Esophagus muscularis mucosa (tissue), 4 donors: ENCODE measurements at places on chromosomes 13 and 19. TPM values are rescaled to one million over a fixed set of nuclear protein-coding genes. Genes with fewer than 3 reads are reported as not detected.

The ADGRE2 gene
- 0.65 TPM for total RNA-seq

DNA sequence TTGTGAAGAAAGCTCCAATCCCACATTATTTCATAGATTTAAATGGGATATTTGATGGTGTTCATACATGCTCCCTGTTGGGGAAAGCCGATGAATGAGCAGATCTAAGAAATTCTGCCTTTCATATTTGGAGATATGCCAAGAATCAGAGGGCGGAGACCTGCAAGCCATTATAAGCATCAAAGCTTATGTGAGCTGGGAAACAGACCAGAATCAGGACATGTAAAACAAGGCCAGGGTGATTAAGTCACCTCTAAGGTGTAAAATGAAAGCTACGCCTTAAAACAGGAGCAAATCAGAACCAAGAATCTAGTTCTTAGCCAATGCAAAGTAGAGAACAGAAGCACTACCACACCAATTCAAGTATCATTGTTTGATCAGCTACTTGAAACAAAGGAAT, 392.4 kb downstream of the DCT start:
- DNase-seq, result no peak
- no peak overlapping the region for H3K27ac ChIP-seq
- no peaks in the 10 kb centered on the region for H3K36me3 ChIP-seq
- H3K4me3 ChIP-seq, result no peak overlapping the region

DNA sequence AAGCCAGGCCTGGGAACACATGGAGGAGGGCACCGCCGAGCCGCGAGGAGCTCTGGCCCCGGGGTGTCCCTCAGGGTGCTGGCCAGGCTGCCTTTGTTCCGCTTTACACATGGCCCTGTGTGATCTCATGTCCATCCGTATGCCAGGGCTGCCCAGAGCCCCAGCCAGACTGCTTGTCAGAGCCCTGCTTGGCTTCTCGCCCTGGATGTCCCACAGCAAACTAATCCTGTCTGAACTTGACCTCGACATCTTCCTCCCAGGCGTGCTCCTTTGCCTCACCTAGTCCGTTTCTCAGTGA, 14.3 kb downstream of the BCKDHA start:
- peaks cover 65% of the 10 kb centered on the region for H3K36me3 ChIP-seq
- H3K27me3 ChIP-seq, result no peaks in the 10 kb centered on the region
- no peak overlapping the region for H3K4me3 ChIP-seq
- H3K4me1 ChIP-seq, result peaks cover 39% of the 10 kb centered on the region

The CCDC124 gene
- total RNA-seq, result 92.9 TPM

GRCh38 chr13:74465271-74465670, 331.1 kb upstream of the KLF12 start:
- no peak for DNase-seq
- H3K27ac ChIP-seq, result no peak overlapping the region
- H3K4me3 ChIP-seq, result no peak overlapping the region
- no peaks in the 10 kb centered on the region for H3K4me1 ChIP-seq
- H3K36me3 ChIP-seq, result no peaks in the 10 kb centered on the region
- H3K27me3 ChIP-seq, result no peaks in the 10 kb centered on the region

The PNMA8A gene
- 2.2 TPM for total RNA-seq
